NCI-H1048 (cell line): ENCODE measurements at places on chromosomes 6 and 20.

- no peak for DNase-seq
Measured at GRCh38 chr6:27311806-27312145, 297 bp downstream of the POM121L2 start.

DNA sequence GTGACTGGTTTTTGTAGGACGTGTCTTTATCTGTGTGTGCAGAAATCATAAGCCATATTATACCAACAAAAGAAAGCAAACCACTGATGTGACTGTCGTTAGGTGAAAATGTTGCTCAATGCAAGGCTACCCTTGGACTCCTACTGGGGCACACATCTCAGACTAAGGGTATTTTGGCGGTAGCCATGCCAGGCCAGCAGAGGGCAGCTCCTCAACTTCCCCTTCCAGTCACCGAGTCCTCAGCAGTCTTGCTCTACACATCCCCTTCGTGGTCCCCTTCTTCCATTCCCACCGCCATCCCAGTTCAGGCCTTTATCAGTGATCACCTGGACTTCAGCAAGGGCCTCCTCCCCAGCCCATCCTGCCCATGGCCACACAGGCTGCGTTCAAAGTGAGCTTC is 113.7 kb upstream of the GGTLC1 start:
- DNase-seq: no peak

- no peak for DNase-seq
Measured at GRCh38 chr6:28478518-28478917, 35.2 kb upstream of the ZSCAN23 start.

- no peak for DNase-seq
Measured at GRCh38 chr6:138215093-138215782, 3.1 kb downstream of the PBOV1 start.

GRCh38 chr6:156776470-156776839 is 723 bp upstream of the ARID1B start:
- DNase-seq: no peak

DNA sequence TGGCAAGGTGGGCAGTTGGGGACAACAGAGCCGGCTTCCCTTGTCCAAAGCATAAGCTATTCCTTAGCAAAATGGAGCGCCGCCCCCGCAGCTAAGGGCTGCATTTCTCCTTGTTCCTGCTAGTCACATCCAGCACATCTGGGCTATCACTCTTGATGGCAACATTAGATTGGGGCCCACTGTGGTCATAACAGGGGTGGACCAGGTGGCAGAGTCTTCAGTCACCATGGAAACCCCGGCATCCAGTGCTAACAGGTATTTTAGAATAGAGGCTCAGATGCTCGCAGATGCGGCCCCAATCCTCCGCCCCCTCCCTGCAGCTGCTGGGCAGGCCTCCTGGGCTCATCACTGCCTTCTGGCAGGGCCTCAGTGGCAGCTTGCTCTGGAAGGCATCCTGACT is 168.2 kb upstream of the PROKR2 start:
- no peak for DNase-seq

DNA sequence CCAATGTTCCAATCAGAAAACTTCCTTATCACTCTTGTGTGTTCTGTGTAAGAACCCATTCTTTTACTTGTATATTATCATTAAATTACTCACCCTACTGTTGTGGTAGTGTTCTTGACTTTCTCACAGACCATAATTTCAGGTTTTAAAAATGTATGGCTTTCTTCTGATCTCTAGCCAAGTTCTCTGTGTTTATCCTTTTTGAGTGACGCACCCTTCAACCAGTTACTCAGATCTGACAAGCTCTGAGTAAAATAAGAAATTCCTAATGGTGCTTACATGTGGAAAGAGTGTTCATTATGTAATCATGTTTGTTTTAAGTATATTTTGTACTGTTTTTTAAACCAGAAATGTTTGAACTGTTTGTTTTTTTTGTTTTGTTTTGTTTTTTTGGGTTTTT is 11.0 kb downstream of the TBPL1 start:
- DNase-seq: no peak

- DNase-seq: no peak
Measured at GRCh38 chr20:47276251-47276650, 80.2 kb downstream of the ZMYND8 start.

GRCh38 chr6:63724721-63725120 is 89.1 kb downstream of the PHF3 start:
- DNase-seq: no peak

DNA sequence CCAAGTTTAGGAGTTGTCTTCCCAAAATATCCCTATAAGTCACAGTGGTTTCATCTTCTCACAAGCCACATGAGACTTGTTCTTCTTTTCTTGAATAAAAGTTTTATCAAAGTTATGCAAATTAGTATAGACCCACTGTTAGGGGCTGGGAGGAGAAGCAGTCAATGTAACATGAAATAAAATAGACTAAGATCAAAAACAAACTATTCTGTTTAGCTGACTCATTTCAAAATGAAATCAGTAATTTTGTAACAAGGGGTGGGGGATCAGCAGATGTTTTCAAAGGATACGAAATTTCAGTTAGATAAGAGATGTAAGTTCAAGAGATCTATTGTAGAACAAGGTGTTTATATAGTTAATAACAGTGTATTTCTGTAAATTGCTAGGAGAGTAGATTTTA is 339.6 kb upstream of the PRDM1 start:
- no peak for DNase-seq

DNA sequence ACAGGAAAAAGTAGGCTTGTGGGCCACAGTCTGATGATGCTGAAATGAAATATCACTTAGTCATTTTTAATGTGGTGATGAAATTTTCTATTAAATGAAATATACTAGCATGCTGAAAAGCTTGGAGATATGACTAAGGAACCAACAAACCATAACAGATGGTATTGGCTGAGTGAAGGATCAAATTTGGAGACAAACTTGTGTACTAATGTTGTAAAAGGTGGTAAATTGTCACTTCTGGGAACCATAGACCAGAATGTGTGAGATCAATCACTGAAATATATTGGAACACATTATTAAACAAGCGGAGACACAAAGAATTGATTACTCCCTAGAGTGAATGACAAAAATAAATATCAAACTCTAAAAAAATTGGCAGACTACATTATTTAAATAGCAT is 232.4 kb downstream of the DOK5 start:
- no peak for DNase-seq
